ENCODE measurements at places on chromosomes 12 and 14.

- peak; percentile 35 for DNase-seq
Observed at GRCh38 chr14:85534458-85535293, 4.7 kb downstream of the FLRT2 start.

GRCh38 chr12:67430708-67431335 is 161.7 kb downstream of the CAND1 start:
- no peak for DNase-seq

DNA sequence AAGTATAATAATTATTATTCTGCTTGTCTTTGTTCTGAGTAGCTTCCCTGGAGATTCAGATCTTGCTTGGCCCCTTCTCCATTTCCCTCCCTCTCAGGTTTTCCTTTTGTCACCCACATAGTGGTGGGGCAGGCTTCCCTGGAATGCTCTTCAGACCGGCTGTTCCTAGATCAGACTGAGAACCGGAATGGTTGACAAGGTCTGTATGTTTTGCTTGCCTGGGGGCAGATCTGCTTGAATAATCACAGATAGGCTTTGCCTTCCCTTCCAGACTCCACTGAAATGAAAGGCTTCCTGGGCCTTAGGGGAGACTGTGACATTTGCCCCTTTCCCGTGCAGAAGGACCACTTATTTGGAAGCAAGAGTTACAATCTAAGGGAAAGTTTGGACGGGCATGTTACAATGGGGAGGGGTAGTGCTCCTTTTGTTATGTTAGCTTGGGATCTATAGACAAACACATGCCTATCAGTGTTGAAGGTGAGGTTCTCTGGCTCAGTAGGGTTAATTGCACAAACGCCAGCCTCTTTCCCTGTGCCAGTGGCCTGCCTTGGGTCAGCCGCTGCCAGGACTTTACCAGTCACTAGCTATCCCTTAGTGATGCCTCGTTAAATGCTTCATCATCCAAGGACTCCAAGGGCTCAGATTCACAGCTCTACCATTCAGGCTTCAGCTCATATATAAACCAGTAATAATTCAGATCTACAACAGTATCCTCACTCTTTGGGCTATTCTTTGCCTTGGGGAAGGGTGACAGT is 178.6 kb downstream of the SNAPC1 start:
- no peak for DNase-seq

DNA sequence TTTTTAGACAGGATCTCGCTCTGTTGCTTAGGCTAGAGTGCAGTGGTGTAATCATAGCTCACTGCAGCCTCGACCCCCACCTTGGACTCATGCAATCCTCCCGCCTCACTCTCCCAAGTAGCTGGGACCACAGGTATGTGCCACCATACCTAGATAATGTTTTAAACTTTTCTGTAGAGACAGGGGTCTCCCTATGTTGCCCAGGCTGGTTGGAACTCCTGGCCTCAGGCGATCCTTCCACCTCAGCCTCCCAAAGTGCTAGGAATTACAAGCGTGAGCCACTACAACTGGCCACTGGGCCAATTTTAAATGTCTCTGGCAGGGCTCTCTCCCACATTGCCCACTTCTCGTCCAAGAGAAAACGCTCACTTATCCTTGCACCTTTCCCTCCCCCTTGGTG is 66.5 kb upstream of the DACT1 start:
- no peak for DNase-seq

DNA sequence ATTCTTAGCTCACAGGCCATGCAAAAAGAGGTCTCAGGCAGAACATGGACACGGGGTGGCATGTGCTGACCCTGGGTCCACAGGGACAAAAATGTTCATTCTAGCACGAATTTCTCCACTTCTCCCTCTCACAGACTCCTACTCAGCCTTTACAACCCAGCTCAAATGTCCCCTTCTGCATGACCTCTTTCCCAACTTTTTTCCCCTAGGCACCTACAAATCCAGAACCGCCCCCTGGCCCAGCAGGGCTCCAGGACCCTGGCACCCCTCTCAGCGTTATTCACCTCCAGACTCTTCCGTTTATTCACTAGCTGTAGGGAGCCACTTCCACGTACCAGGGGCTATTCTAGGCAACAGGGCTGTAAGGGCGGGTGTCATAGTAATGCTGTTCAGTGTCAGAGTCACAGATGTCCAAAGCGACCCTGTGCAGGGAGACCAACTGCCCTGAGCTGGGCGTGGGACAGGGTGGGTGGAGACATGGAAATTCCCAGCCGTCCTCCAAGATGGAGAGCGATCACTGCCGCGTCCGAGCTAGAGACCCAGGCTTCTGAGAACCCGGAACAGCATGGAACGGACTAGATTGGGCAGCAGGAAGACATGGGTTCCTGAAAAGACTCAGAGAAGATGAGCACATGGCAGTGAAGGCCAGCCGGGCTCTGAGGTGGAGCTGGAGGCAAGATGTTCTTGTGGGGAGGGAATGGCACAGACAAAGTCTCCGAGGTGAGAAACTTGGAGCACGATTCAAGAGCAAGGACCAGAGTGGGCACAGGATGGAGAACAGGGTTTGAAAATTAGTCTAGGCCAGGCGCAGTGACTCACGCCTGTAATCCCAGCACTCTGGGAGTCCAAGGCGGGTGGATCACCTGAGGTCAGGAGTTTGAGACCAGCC is 274.9 kb upstream of the RTL1 start:
- DNase-seq = no peak

- no peak for DNase-seq
Observed at GRCh38 chr14:32991691-32992090, 53.0 kb downstream of the NPAS3 start.

DNA sequence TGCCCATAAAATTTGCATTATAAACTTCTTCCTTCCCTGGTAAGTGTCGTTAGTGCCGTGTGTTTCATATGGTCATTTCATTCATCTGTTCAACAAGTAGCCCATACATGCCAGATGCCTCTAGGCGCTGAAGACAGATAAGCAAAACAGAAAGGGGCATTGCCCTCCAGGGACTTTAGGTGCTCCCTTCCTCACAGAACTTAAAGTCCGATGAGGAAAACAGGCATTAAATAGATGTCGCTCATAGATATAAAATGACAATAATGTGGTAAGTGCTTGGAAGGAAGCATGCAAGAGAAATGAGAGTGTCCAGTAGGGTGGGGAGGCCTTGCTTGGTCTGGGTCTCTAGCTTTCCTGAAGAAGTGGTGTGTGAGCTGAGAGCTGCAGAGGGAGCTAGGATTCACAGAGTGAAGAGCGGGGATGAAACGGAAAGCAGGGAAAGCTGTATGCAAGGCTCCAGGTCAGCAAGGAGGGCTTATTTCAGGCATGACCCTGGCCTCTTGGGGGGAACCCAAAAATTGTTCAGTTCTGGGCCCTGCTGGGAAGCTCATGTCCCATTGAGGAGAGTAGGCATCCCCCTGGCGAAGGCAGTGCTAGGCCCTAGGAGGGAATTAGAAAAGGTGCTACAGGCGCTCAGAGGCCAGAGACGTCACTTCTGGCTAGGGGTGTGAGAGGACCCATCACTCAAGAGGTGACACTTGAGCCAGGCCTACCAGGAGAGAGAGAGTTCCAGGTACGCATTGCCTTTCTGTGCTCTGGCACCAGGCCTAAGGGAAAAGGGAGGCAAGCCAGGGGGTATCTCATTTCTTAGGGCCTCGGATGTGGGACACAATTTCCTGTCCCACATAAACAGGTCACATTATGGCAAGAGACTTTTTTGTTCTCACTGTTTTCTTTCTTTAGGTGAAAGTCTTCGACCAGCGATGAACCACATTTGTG is 11.9 kb downstream of the UBE3B start:
- DNase-seq = no peak

GRCh38 chr12:90940872-90941499 is 14.0 kb downstream of the CCER1 start:
- DNase-seq = peak; percentile 73

DNA sequence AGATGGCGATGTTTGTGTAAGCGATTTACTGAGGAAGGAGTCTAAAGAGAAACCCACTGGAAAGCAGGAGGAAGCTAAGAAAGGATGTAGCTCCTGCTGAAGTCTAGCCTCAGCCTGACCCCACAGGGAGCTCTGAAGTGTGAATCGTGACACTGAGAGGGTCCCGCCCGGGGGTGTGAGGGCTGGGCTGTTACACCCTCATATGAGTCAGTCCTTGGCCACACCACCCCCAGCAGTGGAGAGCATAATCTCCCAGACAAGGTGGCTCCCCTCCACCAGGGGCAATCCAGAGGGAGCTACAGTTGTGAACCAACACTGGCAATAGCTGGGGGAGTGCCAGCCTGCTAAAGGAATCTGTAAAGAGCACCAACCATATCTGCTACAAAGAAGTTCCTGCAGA is 31.5 kb downstream of the SVOP start:
- DNase-seq = no peak

GRCh38 chr14:100363053-100363452 is 39.9 kb downstream of the SLC25A47 start:
- no peak for DNase-seq

- no peak for DNase-seq
Observed at GRCh38 chr14:37583358-37584210, 11.5 kb downstream of the FOXA1 start.

All from amniotic epithelial cell (primary cell).